Activated CD4-positive, alpha-beta T cell treated with anti-CD3 and anti-CD28 coated beads, Interleukin-2, amount 10 ng/mL, durations not matched to agents 24 days and 14 days (primary cell): ENCODE measurements at places on chromosomes 6 and 20.

- DNase-seq: peak; percentile 86
These were observed 621 bp downstream of the NOL7 start for GRCh38 chr6:13615792-13616120.

GRCh38 chr20:44056010-44056698 lies 130.8 kb downstream of the JPH2 start:
- DNase-seq: peak; percentile 86

GRCh38 chr6:105804424-105804823 lies 281.7 kb upstream of the PRDM1 start:
- DNase-seq: no peak

DNA sequence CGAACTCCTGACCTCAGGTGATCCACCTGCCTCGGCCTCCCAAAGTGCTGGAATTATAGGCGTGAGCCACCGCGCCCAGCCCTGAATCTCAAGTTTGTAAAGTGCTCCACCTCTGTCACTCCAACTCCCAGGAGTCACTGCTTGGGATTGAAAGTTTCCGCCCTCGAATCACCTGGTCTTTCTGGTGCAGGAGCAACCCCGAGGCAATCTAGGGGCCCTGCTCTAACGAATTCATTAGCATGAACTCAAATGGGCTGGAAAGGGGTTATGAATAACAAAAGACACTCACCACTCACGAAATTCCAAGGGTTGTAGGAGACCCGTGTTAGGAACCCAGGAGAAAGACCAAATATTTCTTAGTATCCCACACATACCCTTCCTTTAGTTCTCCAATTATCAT lies 26.1 kb downstream of the RBCK1 start:
- DNase-seq: no peak

DNA sequence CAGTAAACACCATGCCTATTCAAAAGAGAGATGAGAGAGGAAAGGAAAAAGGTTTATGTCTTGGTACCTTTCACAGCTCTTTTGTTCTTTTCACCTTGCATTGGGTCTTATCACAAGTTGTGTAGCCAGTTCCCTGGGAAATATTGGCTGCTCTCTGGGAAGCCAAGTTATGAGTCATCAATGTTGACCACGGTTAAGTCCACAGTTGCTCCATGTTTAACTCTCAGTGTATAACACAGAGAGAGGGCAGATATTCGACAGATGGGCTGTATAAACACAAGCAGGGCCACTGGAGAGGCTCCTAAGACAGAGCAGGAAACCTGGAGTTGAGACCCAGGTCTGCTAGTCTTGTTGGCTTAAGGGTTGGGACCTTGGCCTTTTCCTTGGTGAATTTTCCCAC lies 718.6 kb downstream of the QKI start:
- DNase-seq: no peak
